ENCODE measurements at places on chromosomes 3 and 15. TPM values are rescaled to one million over a fixed set of nuclear protein-coding genes. Genes with fewer than 3 reads are reported as not detected.

Gene ISY1
- total RNA-seq = 7.7 TPM

Gene TMEM42
- total RNA-seq = 3.0 TPM

Gene TERC
- total RNA-seq = 126 TPM

GRCh38 chr3:108718454-108718853, 38.8 kb downstream of the RETNLB start:
- no peak for DNase-seq

GRCh38 chr15:89244574-89244903, 760 bp downstream of the FANCI start:
- DNase-seq = no peak

Measured in thoracic aorta (tissue), 2 donors.